ENCODE measurements at places on chromosomes 7 and 10. TPM values are rescaled to one million over a fixed set of nuclear protein-coding genes. Genes with fewer than 3 reads are reported as not detected.
A peak's percentile ranks its signal among the peaks of the same experiment; 100 is the strongest.

Gene SLC13A1
- total RNA-seq = not detected

Gene INMT
- 37.4 TPM for total RNA-seq

- H3K4me1 ChIP-seq = no peaks in the 10 kb centered on the region
- H3K36me3 ChIP-seq = no peaks in the 10 kb centered on the region
- H3K27me3 ChIP-seq = no peaks in the 10 kb centered on the region
- no peak overlapping the region for H3K4me3 ChIP-seq
- H3K27ac ChIP-seq = no peak overlapping the region
- no peak for DNase-seq
These were observed 69.4 kb downstream of the LRRC17 start for GRCh38 chr7:102982235-102982634.

GRCh38 chr10:36583690-36584089, 541.7 kb upstream of the ANKRD30A start:
- H3K4me1 ChIP-seq = no peaks in the 10 kb centered on the region
- no peak for DNase-seq
- no peak overlapping the region for H3K4me3 ChIP-seq
- H3K27ac ChIP-seq = no peak overlapping the region
- no peaks in the 10 kb centered on the region for H3K36me3 ChIP-seq
- no peaks in the 10 kb centered on the region for H3K27me3 ChIP-seq

DNA sequence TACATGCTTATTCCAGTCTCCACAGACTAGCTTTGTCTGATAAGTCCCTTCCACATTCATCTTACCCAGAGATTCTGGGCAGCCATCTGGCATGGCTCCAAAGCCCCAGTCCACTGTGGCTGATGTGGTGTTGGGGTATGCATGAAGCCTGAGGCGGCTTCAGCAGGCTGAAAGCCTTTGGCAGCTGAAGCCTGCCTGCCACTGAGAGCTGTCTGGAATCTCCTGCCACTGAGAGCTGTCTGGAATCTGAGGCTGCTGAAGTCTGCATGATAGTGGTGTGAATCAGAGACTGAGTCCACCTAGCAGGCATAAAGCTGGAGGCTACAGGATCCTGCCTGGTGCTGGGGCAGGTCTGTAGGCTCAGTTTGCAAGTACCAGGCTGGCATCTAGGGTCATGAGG, 87.1 kb downstream of the DYNC1I1 start:
- no peaks in the 10 kb centered on the region for H3K4me1 ChIP-seq
- no peak for DNase-seq
- H3K4me3 ChIP-seq = no peak overlapping the region
- no peaks in the 10 kb centered on the region for H3K36me3 ChIP-seq
- no peaks in the 10 kb centered on the region for H3K27me3 ChIP-seq
- no peak overlapping the region for H3K27ac ChIP-seq

GRCh38 chr10:94315975-94316464, 46.7 kb downstream of the NOC3L start:
- peak overlapping the region; percentile 21 for H3K27ac ChIP-seq
- H3K27me3 ChIP-seq = no peaks in the 10 kb centered on the region
- DNase-seq = no peak
